ENCODE measurements at places on chromosomes 1 and 21.

DNA sequence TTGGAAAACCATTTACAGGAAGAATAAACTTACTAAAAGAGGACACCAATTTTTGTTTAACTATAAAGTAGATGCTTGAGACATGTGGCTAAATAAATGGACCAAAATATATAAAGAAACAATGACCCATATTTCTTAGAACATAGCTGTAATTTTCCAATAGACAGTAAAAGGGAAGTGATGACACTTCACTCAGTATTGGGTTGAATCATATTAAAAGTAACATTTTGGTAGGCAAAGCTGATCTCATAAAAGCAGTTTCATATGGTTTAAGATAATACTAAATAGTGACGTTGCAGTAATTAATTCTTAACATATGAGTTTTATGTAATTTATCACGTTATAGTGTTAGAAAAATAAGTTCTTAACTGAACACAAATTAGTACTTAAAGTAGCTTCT, 308.9 kb upstream of the RUNX1 start:
- no peak for DNase-seq

- DNase-seq = no peak
Measured at GRCh38 chr1:29444782-29445729, 208.7 kb downstream of the PTPRU start.

DNA sequence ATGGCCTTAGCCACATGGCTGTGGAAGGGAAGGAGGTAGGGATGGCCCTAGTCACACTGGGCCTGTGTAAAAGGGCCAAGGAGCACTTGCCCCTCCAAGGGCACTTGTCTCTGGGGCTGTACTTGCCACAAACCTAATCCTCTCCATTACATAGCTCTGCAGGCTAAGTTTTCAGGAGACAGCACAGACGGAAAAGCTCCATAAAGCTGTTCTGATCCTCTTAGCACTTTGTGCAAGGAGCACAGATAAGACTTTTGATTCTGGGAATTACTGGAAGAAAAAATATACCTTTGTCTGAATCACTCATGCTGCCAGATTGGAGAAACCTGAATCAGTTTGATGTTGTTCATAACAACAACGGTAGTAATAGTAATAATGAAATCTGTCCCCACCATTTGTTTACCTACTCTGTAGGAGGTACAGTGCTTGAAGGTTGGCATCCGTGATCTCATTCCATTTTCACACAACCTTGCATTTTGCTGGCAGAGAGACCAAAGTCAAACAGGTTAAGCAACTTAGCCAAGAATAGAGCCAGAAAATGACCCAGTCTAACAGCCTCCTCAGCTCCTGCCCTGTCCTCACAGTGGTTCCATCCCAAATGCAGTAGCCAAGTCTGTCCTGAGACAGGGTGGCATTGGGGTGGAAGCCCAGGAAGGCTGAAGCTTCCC, 207.1 kb downstream of the ROR1 start:
- DNase-seq = no peak

DNA sequence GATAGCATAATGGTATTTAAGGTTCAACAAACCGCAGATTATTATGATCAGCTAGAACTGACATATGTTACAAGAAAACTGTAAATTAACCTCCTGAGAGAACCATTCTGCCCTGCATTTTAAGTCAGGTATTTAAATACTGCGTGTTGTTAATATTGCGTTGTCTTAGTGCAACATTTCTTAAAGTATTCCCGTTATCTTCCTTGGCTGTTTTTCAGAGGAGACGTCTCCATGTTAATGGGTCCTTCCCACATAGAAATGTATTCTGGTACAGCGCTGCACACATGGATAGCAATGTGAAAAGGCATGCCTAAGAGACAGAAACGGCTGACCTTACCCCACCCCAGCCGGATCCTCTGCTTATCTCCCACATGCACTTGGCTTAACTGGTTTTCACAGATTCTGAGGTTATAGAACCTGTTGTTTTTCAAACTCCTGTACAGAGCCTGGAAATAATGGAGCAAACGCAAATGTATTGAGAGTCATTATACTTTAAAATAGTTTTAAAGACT, 22.8 kb upstream of the DEGS1 start:
- no peak for DNase-seq

- no peak for DNase-seq
Measured at GRCh38 chr1:244628789-244629188, 24.1 kb upstream of the DESI2 start.

- peak; percentile 89 for DNase-seq
Measured at GRCh38 chr1:212630158-212630900, 21.8 kb downstream of the ATF3 start.

DNA sequence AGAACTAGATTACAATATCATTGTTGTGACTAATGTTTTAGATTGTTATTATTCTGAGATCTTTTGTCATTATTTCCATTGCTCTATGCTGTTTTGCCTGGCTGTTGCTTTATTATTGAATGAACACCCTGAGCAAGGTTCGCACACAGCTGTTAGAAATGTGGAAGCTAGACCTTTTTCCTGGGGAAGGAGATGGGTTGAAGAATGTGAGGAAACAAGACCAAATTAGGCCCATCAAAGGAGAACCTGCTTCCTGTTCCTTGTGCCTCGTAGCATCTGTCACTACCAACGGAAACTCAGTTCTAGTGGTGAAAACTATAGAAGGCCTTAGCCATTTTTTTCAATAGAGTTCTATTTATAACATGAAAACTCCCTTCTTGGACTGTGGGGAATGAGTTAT, 68.7 kb downstream of the RGL1 start:
- no peak for DNase-seq

- no peak for DNase-seq
Measured at GRCh38 chr21:38859852-38860251, 54.1 kb downstream of the ETS2 start.

GRCh38 chr1:215056584-215056983, 26.0 kb upstream of the KCNK2 start:
- DNase-seq = no peak
